ENCODE measurements at places on chromosomes 16 and 17.

GRCh38 chr16:72406390-72406789 is 234.4 kb upstream of the PMFBP1 start:
- no peak for DNase-seq

- DNase-seq, result no peak
Observed at GRCh38 chr17:76161619-76162266, 20.7 kb upstream of the FOXJ1 start.

GRCh38 chr16:66898207-66898606 is 17.9 kb downstream of the PDP2 start:
- no peak for DNase-seq

- no peak for DNase-seq
Observed at GRCh38 chr16:104928-105327, 26.9 kb downstream of the MPG start.

GRCh38 chr17:897970-898619 is 81.5 kb downstream of the NXN start:
- no peak for DNase-seq

DNA sequence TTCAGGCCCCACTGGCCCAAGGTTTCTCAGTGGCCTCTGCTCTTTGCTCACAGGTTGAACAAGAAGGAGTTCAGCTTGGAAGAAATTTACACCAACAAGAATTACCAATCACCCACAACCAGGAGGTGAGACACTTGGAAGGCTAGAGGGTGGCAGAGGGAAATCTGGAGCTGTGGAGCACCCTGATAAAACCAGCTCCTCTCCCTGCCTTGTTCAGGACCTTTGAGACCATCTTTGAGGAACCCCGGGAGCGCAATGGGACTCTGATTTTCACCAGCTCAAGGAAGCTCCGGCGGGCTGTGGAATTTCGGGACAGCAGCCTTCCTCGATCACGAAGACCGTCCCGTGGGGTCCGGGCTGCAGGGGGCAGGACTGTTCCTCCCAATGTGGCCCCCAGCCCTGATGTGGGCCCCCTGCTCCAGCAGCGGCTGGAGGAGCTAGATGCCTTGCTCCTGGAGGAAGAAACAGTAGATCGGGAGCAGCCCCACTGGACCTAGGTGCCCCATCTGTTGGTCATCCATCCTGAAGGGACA is 2.4 kb upstream of the FBRS start:
- DNase-seq, result no peak

DNA sequence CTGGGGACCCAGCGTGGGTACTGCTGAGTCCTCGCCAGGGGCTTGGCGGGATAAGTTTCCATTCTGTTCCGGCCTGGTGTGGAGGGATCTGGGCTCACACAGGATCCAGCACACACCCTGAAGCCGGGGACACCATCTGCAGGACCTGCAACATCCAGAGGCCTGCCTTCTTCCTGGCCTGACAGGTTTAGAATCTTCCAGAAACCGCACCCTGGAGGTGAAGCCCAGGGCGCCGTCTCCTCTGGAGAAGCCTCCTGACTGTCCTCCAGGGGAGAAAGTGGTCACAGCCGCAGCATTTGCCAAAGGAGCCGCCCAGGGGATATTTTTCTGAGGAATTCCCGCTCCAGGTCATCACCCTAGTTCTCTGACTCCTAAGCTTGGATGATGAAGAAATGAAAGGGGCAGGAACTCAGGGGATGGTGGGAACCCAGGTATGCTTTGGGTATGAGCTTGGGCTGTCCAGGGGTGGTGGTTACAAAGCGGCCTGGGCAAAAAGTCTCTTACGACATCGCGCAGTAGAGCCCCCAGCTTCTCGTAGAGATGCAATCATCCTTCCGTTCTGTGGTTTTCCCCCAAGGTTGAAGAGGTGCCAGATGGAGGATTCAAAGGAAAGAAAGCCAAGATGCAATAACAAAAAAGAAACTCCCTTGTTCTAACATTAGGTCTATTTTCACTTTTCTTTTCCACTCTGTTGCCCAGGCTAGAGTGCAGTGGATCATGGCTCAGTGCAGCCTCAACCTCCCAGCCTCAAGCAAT is 9.1 kb upstream of the CRISPLD2 start:
- DNase-seq, result no peak

- DNase-seq, result no peak
Observed at GRCh38 chr16:75026892-75027391, 28.1 kb downstream of the ZNRF1 start.

- no peak for DNase-seq
Observed at GRCh38 chr17:16986391-16986790, 14.5 kb upstream of the TNFRSF13B start.

- no peak for DNase-seq
Observed at GRCh38 chr17:69870091-69870530, 204.9 kb upstream of the KCNJ16 start.

GRCh38 chr17:2337544-2338314 is 428 bp downstream of the SGSM2 start:
- peak; percentile 78 for DNase-seq

DNA sequence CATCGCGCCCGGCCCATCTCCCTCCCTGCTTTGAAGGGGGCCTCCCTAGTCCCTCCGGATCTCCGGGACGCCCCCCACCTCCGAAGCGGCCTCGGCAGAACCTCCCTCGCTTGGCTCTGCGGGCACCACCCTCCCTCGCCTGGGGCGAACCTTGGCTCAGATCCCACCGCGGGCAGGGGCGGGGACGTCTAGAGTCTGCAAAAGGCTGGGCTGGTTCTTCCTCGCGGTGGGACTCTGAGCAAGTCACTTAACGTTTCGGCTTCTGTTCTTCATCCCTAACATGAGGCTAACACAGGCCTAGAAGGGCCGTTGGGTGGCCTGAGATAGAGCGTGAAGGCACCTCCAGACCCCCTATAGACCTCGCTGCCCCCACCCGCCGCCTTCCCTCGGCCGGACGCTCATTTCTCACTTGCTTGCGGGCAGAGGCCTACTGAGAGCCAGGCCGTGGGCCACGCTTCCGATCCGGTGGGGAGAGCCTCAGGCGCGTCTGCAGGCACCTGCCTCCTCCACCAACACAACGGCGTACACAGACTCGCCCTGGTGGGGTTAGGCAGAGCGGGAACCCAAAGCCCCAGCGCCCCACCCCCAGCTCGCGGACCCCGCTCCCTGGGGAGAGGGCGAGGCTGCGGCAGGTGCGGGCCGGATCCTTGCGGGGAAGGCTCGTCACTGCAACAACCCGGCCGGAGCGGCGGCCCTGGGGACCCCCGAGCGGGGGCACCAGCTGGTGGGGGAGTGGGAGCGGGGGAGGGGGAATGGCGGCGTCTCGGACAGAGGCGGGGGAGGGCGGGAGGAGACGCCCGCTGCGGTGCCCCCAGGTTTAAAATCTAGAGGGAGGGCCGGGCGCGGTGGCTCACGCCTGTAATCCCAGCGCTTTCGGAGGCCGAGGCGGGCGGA is 5.4 kb downstream of the MYO1C start:
- peak; percentile 88 for DNase-seq

- no peak for DNase-seq
Observed at GRCh38 chr17:1211287-1211686, 31.5 kb upstream of the ABR start.

DNA sequence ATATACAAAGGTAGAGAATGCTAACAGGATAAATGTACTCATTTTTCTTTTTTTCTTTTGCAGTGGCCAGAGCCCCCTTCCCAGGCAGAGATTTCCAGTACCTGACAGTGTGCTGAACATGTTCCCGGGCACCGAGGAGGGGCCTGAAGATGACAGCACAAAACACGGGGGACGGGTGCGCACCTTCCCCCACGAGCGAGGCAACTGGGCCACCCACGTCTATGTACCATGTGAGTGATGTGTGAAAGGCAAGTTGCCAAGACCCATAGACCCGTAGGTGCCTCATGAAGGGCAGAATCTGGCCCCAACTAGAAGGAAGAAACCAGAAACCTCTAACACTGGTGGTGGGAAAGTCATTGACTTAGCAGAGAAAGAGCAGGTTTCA is 1.2 kb downstream of the USB1 start:
- DNase-seq, result no peak

All from activated CD8-positive, alpha-beta memory T cell treated with anti-CD3 and anti-CD28 coated beads, Interleukin-2, amount 50 U/mL, for 48 hours (primary cell).